Naive thymus-derived CD8-positive, alpha-beta T cell (primary cell): ENCODE measurements at places on chromosomes 7 and 10. TPM values are rescaled to one million over a fixed set of nuclear protein-coding genes. Genes with fewer than 3 reads are reported as not detected.

DNA sequence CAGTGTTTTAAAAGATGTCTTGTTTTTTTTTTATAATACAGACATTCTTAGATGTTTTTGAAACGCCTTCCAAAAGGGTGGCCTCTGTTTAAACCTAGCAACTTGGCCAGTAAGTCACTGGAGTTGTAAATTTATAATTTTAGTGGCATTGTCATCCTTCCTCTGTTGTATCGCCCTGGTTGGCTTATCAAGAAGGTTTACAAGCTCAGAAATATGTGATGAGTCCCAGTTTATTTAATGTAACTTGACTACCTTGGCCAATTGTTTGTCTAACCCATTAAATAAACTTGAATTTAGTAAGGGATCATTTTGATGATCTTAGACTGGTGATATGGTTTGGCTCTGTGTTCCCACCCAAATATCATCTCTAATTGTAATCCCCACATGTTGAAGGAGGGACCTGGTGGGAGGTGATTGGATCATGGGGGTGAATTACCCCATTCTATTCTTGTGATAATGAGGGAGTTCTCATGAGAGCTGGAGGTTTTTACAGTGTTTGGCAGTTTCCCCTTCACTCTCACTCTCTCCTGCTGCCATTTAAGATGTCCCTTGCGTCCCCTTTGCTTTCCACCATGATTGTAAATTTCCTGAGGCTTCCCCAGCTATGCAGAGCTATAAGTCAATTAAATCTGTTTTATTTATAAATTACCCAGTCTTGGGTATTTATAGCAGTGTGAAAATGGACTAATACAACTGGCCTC, 13.4 kb upstream of the NT5C3A start:
- DNase-seq = no peak

DNA sequence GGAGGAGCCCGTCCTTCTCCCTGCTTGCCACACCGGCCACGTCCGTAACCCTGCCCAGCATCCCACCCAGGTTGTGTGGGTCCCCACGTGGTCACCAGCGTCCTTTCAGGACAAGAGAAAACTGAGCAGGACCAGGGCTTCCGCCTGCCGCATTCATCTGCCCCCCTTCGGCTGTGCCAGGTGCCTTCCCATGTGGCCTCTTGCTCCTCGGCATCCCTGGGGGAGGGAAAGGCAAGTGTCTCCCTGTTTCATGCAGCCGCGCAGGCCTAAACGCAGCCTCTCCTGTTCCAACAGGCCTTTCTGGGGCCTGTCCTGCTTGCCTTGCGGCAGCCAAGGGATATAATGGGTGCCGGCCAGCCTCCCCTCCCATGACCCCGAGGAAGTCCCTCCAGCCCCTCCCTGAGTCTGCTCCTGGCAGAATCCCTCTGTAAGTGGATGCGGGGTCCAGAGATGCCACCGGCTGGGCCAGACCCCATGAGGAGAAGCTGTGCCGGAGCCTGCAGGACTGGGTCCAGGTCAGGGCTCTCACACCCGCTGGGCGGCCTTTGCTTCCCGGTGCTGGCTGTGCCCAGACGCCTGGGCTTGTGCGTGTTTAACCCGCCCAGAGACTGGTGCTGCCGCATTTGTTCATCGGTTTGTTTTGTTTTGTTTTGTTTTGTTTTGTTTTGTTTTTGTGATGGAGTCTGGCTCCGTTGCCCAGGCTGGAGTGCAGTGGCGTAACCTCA, 23.1 kb downstream of the SHH start:
- no peak for DNase-seq

DNA sequence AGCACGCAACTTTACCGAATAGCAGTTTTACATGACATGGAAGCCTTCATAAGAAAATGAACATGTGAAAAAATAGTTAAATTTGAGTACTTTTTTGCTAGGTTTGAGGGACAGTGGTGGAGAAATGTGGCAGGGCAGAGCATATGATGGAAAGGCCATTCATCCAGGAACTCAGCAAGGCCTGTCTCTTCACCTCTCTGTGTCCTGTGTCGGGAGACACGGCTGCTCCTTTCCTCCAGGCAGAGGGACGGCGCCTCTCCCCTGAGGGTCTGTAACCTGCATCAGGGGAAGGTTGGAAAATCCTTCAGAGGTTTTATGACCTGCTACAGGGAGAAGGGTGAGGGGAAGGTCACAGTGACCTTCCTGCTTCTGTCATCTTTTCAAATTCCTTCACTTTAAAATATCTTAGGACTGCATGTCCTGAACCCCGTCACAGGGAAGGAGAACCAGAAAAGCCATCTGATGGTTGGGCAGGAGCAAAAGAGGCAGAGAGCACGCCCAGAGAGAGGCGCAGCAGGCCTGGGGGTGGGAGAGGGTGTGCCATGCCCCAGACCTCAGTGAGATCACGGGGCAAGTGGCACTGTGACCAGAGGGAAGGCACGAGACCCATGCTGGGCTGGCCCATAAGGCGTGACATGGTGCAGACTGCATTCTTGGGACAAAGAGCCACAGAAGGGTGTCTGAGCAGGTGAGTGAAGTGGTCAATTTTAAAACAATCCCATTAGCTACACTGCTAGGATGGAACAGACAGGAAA, 44.0 kb downstream of the GSDME start:
- DNase-seq = no peak

- no peak for DNase-seq
Observed at GRCh38 chr10:79459243-79459642, 13.8 kb upstream of the ZCCHC24 start.

Gene EGFR
- total RNA-seq = not detected

Gene GPNMB
- total RNA-seq = 5.9 TPM
